ENCODE measurements at places on chromosomes 6 and 20.

GRCh38 chr6:49145280-49145679, 317.8 kb downstream of the MMUT start:
- no peak for DNase-seq

DNA sequence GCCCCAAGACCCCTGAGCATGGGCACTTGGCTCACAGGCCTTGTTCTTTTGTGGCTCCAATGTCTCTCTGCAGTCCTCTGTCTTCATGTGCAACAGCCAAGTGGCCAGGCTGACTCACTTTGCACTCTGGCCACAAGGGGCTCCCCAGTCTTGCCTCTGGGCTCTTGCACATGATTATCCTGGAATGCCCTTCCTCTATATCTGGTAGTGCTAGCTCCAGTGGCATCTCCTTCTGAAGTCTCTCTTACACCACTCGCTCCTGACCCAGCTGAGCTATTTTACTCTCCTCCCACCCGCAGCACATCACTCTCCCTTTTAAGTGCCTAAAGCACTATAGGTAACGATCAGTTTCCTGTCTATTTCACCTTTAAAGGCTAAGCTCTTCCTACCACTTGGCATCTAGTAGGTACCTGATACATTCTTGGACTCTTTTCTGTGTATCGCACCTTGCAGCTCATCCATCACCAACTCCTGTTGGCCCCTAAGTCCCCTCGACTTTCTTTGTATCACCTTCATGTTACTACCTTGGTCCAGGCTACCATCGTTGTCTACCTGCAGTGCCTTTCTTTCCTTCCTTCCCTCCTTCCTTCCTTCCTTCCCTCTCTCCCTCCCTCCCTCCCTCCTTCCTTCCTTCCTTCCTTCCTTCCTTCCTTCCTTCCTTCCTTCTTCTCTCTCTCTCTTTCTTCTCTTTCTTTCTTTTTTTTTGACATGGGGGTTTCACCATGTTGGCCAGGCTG, 211.9 kb upstream of the RNF24 start:
- DNase-seq, result peak; percentile 62

DNA sequence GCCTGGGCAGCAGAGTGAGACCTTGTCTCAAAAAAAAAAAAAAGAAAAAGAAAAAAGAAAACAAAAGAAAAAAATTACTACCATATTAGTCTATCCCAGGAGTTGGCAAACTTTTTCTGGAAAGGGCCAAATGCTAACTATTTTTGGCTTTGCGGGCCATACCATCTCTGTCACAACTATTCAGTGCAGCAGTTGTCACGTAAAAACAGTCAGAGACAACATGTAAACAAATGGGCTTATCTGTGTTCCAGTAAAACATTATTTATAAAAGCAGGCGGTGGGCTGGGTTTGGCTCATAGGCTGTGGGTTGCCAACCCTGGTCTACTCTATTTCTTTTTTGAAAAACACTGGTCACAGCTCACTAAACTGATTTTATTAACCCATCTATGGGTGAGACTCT, 53.4 kb downstream of the EYA2 start:
- DNase-seq, result no peak

- no peak for DNase-seq
These were observed at the start of gene LAMA2 for GRCh38 chr6:128882991-128883611. LAMA2 (plus strand) TSS chr6:128883138; CDS start chr6:128883246, 108 bp downstream.

- DNase-seq, result no peak
These were observed 27.4 kb upstream of the LCA5 start for GRCh38 chr6:79564636-79565035.

DNA sequence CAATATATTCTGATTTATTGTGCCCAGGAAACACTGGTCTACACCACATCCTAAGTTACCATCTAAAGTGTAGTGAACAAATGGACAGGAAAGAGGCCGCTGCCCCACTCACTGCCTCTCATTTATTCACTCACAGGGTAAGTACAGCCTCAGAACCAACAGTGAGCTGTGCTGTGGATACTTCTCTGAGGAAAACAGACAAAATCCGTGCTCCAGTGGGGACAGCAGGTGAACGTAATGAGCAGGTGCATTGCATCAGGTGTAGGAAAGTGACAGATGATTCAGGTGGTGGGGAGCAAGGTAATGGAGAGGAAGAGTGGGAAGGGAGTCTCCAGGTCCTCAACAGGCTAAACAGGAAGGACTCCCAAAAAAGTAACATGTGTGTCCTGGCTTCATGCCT, 8.4 kb upstream of the ULBP2 start:
- no peak for DNase-seq

DNA sequence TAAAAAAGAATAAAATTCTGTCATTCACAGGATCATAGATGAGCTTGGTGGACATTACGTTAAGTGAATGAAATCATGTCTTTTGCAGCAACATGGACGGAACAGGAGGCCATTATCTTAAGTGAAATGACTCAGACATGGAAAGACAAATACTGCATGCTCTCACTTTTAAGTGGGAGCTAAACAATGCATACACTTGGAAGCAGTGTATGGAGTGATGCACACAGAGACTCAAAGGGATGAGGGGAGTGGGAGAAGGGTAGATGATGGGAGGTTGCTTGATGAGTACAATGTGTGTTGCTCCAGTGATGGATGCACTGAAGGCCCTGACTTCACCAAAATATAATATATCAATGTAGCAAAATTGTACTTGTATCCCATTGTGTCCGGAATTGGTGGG, 293.4 kb downstream of the CD109 start:
- DNase-seq, result no peak

DNA sequence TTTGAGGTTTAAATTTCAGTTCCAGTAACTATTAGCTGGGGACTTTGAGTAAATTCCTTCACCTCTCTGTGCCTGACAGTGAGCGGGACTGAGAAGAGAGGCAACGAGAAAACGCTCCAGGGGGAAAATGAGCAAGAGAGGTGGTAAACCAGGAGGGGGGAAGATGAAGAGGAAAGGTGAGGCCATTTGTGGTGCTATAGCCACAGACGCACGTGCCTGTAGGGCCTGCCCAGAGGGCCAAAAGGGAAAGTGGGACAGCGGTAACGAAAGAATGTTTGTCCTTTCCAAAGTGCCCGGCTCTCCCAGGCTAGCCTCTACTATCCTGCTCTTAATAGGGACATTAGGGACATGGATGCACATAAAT, 99.2 kb downstream of the BMP7 start:
- no peak for DNase-seq

GRCh38 chr20:63376283-63377250, 15.4 kb upstream of the CHRNA4 start:
- DNase-seq, result no peak

GRCh38 chr6:70586114-70586513, 19.4 kb downstream of the SDHAF4 start:
- no peak for DNase-seq

- no peak for DNase-seq
These were observed 84.3 kb upstream of the TRAF3IP2 start for GRCh38 chr6:111689946-111690345.

GRCh38 chr6:19838442-19839236, 1.5 kb downstream of the ID4 start:
- no peak for DNase-seq

GRCh38 chr20:22675341-22675740, 91.0 kb upstream of the FOXA2 start:
- DNase-seq, result no peak

DNA sequence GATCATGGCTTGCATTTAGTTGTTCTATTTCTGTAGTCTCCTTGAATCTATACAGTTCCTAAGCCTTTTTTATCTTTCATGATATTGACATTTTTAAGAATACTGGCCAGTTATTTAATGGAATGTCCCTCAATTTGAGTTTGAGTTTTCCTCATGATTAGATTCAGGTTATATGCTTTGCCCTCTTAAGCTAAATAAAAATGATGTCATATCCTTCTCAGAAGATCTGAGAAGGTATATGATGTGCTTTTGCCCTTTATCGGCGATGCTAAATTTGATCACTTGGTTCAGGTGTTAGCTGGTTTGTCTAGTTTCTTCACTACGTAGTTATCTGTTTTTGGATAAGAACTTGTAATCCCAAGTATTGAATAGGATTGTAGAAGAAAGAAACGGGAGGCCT, 509.8 kb upstream of the SOX4 start:
- DNase-seq, result no peak

GRCh38 chr6:157024745-157025144, 247.6 kb downstream of the ARID1B start:
- no peak for DNase-seq

DNA sequence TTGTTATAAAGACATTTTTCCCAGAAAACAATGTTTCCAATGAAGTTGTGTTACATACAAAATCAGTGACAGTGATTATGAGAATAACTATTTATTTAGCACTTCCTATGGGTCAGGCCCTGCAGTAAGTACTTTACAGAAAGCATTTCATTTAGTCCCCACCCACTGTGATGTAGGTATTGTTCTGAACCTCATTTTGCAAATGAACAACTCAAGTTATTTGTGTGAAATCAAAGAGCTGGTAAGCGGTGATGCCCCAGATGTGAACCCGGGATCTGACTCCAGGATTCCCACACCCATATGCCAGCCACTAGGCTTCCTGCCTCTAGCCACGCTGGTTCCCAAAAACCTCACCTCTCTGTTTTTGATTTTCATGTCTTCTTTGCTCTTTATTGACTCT, 30.9 kb downstream of the FAXC start:
- no peak for DNase-seq

- peak; percentile 83 for DNase-seq
These were observed 64.1 kb downstream of the FAM50B start for GRCh38 chr6:3913077-3913957.

DNA sequence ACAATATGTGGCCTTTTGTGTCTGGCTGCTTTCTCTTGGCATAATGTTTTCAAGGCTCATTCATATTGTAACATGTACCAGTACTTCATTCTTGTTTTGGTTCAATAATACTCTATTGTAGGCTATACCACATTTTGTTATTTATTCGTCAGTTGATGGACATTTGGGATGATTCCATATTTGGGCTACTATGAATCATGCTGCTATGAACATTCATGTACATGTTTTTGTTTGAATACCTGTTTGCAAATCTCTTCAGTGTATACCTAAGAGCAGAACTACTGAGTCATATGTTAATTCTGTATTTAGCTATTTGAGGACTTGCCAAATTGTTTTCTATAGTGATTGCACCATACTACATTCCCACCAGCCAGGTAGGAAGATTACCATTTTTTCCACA, 259.9 kb downstream of the GMPR start:
- DNase-seq, result no peak

GRCh38 chr20:1423625-1424106, 30.8 kb upstream of the FKBP1A start:
- peak; percentile 91 for DNase-seq

GRCh38 chr20:59042151-59042795, at the start of gene PRELID3B:
PRELID3B (minus strand) TSS chr20:59042786; CDS start chr20:59042730, 56 bp downstream.
- DNase-seq, result peak; percentile 71

DNA sequence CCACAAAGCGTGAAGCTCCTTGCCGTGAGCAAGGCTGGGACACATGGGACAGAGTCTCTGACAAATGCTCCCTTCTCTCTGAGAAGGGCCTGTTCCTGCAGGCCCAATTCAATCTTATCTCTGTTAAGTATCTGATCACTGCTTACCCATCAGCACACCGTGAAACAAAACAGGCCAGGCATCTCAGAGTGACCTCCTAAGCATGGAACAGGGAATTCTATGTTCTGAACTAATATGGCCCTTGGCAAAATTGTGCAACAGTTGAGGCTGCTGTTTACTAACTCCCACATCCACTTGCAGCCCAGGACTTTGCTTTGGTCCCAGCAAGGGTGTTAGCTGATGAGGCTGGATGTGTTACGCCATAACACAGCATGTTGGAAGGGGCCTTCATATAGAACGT, 79.2 kb downstream of the GCLC start:
- no peak for DNase-seq

DNA sequence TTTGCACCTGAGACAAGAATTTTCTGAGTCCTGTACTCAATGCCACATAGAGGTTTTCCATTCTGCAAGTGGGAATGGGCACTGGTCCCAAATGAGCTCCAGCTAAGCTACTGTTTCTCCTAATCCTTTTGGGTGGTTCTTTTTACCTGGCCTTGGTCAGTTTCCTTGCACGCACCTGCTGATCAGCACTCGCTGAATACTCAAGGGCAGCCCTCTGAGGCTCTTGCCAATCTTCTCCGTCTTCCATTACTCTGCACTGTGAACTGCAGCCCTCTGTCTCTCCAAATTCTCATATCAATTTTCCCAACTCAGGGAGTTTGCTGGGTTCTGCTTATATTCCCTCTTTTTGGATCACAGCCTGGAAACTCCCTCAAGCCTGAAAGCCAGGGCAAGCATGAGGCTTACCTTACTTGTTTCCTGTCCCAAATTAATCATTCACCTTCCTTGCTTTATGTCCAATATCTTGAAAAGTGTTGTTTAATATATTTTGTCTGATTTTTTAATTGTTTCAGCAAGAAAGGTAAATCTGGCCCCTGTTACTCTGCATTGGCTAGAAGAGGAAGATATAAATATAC, 138.0 kb upstream of the TBX18 start:
- DNase-seq, result no peak

DNA sequence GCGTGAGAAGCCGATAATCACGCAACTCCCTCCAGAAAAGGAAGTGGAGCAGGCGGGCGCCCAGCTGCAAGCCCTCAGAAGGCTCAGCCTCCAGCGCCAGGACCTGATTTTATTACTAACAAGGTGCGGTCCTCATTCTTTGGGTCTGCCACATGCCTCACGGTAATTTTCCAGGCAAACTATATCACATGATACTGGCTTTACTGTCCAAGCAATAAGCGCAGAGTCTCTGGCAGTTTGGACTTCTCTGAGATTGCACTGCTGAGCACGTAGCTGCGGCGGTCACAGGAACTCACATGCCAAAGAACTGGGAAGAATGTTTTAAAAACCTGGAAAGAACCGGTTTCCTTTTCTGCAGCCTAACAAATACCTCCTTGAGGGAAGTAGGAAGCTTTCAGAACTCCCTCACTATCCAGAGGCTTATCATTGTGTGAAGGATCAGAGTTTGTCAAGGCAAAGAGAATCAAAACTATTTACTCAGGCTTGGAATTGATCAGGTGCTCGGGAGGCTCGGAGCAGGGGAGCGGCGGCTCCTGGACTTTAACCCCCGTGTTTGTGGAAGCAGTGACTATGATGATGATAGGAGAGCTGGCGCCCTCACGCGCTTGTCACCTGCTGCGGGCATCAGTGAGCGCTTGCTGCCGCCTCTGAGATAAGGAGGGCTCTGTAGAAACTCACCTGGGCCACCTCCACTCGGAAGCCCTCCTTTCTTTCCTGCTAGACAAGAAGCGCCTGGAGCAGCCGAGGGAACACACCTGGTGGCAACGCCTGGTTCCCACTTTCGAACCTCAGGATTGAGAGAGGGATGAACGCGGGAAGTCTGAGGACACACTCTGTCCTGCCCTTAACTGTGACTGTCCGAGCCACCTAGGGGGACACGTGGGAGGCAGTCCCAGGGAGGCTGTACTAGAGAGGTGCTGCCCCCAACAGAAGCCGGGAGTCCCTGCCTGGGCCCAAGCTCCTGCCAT, 27.2 kb upstream of the SYNJ2 start:
- peak; percentile 85 for DNase-seq
